ENCODE measurements at places on chromosomes 6 and 20. TPM values are rescaled to one million over a fixed set of nuclear protein-coding genes. Genes with fewer than 3 reads are reported as not detected.

The STAU1 gene
- total RNA-seq, result 21.8 TPM

The TUBB2B gene
- total RNA-seq, result 4.1 TPM

The LY6G5B gene
- total RNA-seq, result 2.2 TPM

The RHAG gene
- not detected for total RNA-seq

The KCNB1 gene
- 0.12 TPM for total RNA-seq

The GPLD1 gene
- 0.53 TPM for total RNA-seq

The POM121L2 gene
- total RNA-seq, result not detected

The CTCFL gene
- not detected for total RNA-seq

The RFX6 gene
- total RNA-seq, result not detected

The HLA-DMB gene
- total RNA-seq, result 0.08 TPM

The ULBP1 gene
- not detected for total RNA-seq

The MYT1 gene
- total RNA-seq, result not detected

The DEFB124 gene
- not detected for total RNA-seq

The CALHM6 gene
- 0.23 TPM for total RNA-seq

The PRKN gene
- 3.9 TPM for total RNA-seq

The HCK gene
- total RNA-seq, result not detected

The CALHM5 gene
- total RNA-seq, result 10.1 TPM

The GLYATL3 gene
- not detected for total RNA-seq

The CCNC gene
- 34.5 TPM for total RNA-seq

The MOXD1 gene
- total RNA-seq, result 81.2 TPM

The GLP1R gene
- total RNA-seq, result not detected

The SYS1 gene
- 38.7 TPM for total RNA-seq

The GPR6 gene
- total RNA-seq, result not detected

The NRN1 gene
- 8.7 TPM for total RNA-seq

The FOXC1 gene
- total RNA-seq, result 0.59 TPM

The KATNA1 gene
- 23.9 TPM for total RNA-seq

The C2 gene
- 0.90 TPM for total RNA-seq

The RIPOR2 gene
- total RNA-seq, result 0.23 TPM

The PCK1 gene
- total RNA-seq, result not detected

The CAGE1 gene
- total RNA-seq, result 0.08 TPM
